ENCODE measurements at places on chromosomes 12 and 14.

- no peak for DNase-seq
Observed at GRCh38 chr12:94954948-94955592, 48.4 kb downstream of the NDUFA12 start.

- peak; percentile 83 for DNase-seq
Observed at GRCh38 chr14:102164241-102164641, 24.5 kb downstream of the WDR20 start.

DNA sequence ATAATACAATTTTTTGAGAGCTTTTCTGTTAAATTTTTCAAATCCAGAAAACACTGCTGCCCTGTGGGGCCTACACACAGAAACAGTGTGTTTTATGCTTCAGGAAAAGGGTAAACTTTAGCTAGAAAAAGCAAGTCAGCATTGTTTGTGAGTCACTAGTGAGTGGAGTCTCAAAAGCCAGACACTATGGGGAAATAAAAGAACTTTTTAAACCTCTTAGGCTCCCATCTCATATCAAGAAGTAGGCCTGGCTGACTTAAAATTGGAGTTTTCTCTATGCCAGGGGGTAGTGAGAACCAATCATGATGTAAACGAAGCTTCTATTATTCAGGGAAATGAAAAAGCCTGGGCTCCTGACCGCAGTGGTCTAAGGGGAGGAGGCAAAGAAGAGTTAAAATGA is 12.6 kb downstream of the GPR65 start:
- no peak for DNase-seq

DNA sequence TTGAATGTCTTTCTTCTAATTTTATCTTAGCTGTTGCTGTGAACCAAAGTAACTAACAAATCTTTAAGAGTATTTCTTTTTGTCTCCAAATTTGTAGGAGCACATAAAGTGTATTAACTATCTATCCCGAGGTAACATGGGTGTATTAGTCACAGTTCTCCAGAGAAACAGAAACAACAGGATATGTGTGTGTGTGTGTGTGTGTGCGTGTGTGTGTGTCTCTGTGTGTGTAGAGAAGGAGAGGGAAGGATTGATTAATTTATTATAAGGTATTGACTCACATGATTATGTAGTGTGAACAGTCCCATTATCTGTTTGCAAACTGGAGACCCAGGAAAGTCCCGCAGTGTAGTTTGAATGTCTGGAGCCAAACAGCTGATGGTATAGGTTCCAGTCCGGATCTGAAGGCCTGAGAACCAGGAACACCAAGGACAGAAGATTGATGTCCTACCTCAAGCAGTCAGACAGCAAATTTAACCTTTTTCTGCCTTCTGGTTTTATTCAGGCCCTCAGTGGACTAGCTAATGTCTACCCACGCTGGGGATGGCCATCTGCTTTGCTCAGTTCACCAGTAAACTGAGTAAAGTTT is 14.4 kb downstream of the G2E3 start:
- peak; percentile 15 for DNase-seq

GRCh38 chr12:117202556-117202955 is 12.3 kb upstream of the FBXO21 start:
- no peak for DNase-seq

Data from ACHN (cell line).